EL (cell line): ENCODE measurements at places on chromosomes 5 and 9.

DNA sequence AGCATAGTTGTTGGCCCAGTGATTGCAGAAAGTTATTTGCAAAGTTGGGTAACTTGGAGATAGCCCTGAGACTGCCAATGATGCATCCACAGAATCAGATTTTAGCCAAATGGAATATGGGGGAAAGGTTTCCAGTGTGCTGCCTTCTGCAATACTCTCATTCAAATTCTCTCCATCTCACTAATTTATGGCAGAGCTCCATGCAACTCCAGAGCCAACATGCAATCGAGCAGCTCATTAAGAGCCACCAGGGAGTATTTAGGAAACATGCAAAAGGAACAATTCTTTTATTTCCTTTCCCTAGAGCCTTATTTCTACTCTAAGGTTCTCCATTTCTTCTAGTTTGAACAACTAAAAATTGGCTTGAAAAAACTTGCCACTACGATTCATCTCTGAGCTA, 135.9 kb upstream of the MARCHF11 start:
- DNase-seq, result no peak

GRCh38 chr5:162497455-162497854, 429.9 kb downstream of the GABRG2 start:
- no peak for DNase-seq

DNA sequence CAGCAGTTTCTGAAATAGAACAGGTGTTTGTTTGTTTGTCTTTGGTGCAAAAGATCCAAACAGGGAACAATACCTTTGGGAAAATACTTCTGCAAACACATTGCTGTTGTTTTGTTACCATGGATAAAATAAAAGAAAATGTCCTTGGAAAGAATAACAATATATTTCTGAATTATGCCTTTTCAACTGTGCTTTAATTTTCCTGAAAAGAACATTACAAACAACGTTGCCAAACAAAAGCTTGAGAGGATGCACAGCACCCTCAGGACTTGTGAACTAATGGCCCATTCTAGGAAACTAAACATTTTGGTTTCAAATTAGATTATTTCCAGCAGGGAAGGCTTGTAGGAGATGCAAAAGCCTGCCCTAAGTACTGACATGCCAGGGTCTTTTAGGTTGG, 967.2 kb downstream of the TLE4 start:
- no peak for DNase-seq

DNA sequence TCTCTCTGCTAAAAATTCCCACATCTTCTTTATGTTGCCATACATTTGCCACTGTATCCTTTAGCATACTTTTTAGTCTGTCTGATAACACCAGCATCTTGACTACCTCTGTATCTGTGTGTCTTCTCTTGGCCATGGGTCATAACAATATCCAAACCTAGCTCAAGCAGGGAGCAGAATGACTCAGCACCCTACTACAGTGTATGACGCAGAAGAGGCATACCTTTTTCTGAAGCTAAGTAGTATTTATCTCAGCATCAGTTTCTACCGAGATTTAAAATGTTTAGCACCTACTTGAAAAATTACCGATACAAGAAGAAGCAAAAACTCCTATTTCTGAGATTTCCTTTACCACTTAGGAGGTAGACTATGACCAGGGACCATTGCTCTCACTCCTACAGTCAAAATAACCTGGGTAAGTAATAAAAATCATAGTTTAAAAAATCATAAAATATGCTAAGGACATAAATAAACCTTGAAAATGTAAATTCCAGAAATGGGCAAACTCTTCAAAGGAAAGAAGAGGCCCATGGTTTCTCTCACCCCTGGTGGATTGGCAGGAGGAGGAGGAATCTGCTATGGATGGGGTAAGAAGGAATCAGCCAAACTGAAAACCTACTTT, 286.5 kb downstream of the MAST4 start:
- no peak for DNase-seq

GRCh38 chr5:127508644-127509373, 8.6 kb upstream of the PRRC1 start:
- DNase-seq, result no peak

DNA sequence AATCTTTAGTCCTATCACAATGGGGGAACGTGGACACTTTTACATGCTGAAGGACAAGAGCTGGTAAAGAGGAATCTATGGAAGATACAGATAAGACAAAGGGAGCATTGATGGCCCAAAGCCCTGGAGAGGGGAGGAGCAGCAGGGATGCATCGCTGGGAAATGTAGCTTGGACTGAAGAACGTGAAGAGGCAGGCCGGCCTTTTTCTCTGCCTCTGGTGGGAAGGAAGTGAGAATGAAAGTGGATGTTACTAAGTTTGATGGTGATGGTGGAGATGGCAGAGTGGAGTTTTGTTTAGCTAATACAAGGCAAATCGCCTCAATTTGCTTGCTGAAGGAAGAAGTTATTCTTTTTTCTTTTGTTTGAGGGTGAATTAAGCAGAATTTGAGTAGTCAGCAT, 124.6 kb upstream of the TAF11L2 start:
- no peak for DNase-seq

GRCh38 chr5:38079620-38080402, 178.5 kb upstream of the EGFLAM start:
- no peak for DNase-seq

GRCh38 chr5:176413709-176414191, 2.6 kb downstream of the CLTB start:
- DNase-seq, result no peak

DNA sequence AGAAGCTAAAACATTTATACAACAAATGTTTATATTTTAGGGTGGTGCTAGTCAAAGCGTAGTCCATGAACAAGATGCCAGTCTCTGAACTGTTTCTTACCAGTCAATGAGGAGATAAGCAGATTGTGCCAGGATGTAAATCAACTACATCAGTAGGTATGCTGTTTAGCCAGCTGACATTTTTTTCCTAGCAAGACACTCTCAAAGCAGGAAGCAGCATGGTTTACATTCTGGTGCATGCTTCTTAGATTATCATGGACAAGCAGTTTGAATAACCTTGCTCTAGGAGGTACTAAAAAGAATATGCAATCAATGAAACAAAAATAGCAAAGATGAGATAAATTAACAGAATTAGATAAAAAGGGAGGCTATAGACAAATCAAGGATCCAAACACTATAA, 17.0 kb downstream of the TICAM2 start:
- no peak for DNase-seq

DNA sequence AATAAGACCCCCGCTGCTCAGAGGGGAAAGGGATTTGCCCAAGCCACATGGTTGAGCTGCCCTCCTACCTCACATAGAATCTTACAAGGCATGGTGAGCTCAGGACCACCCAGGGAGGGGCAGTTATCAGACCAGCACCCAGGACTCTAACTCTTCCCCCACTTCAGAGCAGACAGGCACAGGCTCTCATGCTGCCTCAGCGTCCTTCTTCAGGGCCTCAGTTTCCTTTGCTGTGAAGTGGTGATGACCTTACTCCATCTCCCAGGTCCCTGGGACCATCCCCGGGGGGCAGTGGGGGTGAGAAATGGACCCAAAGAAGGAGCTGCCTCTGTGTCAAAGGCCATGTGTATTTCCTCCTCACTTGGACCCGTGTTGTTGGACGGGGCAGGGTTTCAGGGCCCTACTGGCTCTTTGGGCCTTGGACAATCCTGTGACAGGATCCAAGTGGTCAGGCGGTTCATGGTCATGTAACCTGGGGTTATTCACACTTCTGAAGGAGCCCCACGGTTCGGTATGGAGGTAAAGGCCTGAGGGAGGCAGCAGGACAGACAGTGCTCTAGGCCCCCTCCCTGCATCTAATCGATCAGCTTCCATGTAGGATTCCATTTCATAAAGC, 31.7 kb upstream of the CSF1R start:
- no peak for DNase-seq

GRCh38 chr5:120461251-120461650, 2.8 kb upstream of the PRR16 start:
- no peak for DNase-seq

DNA sequence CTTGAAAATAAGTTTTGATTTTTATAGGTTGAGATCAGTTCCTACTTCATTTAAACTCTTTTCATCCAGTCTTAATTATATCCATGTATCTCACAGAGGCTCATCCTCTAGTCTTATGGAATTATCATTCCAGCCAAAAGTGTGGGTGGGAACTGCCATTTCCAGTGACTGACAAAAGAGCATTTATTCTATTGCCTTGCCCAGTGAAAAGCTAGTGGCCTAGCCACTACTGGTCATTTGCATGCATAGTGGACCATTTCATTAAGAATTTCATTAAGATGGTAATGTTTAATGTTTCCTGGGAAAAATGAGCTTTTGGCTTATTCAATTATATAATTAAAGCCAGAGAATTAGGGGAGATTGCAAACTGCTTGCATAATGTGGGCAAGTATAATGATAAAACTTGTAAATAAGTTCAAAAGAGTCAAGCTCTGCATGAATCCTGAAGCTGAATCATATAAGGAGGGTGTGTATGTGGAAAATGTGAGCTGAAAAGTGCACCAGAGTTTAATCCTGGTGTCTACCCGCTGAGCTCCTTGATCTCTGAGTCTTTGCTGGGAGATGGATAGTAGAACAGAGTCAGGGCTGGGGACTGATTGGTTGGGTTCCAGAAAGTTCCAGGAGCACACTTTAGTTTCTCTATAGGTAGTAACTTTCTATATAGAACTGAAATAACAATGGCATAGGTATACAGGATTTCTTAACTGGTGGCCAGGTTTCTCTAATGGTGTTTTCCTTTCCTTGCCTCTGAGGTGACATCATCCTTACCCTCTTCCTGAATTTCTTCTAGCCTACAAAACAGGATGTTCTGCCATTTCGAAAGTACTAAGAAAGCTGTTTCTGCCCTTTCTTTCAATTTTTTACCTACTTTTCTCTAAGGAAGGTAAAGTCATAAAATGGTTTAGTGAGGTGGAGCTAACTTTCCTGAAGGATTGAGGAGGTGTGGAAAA, 78.5 kb downstream of the KIF4B start:
- peak; percentile 23 for DNase-seq

- DNase-seq, result no peak
Measured at GRCh38 chr9:120343416-120343815, 236.6 kb downstream of the CDK5RAP2 start.
